ENCODE measurements at places on chromosomes 6 and 20.

DNA sequence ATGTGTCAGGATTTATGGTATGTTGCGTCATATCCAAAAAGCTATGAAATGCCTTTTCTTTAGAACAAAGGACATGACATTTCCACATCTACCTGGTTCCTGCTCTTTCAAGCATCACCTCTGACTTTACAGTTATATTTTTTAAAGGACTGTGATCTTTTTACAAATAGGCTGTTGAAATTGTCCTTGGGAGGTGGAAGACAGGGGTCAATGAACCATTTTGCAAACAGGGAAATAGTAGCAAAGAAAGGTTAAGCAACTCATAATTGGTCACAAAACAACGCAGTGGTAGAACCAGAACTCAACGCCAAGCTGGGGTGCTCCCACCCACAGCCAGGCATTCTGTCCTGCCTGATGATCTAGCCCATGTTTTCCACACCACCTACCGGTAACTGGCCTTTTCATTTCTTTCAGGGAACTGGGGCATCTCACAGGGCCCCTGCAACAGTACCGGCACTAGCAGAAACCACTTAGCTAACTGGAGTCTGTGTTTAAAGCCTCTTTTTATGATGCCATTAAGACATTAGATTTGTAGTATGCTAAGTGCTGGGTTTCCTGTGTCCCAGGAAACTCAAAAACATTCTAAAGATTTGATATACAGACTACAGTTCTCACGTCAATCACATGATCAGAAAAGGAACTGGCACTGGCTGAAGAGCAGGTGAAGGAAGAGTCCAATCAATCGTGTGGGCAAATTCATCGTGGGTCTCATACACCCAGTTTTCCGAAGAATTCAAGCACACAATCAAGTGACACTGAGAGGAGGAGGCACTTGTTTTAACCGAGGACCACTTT lies 13.9 kb downstream of the ZNF217 start:
- DNase-seq: no peak

- no peak for DNase-seq
These were observed 626.5 kb upstream of the MAP3K7 start for GRCh38 chr6:91213229-91213901.

- no peak for DNase-seq
These were observed 20.6 kb downstream of the RBCK1 start for GRCh38 chr20:428658-429200.

GRCh38 chr6:8182902-8183665 lies 80.7 kb upstream of the EEF1E1 start:
- DNase-seq: no peak

GRCh38 chr6:146865756-146866379 lies 267.1 kb downstream of the ADGB start:
- no peak for DNase-seq

- no peak for DNase-seq
These were observed 52.0 kb downstream of the PSMB1 start for GRCh38 chr6:170500955-170501590.

GRCh38 chr6:170107606-170108222 lies 183.2 kb downstream of the DLL1 start:
- no peak for DNase-seq

GRCh38 chr6:32183030-32183429 lies 1.0 kb downstream of the AGER start:
- no peak for DNase-seq

DNA sequence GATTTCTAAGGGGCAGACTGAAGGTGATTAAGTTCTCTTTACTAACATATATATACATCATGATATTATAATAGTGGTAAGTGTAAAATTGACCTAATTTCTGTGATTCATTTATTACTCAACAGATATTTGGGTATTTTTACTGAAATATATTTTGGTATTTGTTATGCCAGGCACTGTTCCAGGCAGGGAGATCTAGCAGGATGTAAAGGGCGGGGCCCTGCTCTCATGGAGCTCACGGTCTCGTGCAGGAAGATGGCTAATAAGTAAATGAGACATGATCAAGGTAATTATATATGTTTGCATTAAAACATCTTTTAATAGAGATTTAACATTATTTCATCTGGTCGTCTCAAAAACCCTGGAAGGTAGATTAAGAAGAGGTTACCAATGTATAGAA lies 27.7 kb downstream of the FAM50B start:
- DNase-seq: no peak

DNA sequence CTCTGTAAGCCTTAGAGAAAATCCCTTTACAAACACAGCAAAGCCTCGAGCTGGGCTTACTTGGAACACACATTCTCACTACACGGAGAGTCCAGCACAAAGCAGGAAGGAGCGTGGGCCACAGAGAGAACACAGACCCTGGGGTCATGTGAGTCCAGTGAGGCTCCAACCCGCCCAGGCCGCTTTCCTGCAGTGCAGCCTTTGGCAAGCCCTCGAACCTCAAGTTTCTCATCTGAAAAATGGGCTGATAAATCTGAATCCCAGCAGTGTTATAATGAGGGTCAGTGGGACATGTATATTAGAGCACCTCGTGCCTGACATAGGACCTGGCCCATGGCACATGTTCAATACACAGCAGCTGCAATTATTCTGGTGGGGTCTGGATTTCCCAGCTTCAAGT lies 305.5 kb upstream of the SULF2 start:
- DNase-seq: no peak

DNA sequence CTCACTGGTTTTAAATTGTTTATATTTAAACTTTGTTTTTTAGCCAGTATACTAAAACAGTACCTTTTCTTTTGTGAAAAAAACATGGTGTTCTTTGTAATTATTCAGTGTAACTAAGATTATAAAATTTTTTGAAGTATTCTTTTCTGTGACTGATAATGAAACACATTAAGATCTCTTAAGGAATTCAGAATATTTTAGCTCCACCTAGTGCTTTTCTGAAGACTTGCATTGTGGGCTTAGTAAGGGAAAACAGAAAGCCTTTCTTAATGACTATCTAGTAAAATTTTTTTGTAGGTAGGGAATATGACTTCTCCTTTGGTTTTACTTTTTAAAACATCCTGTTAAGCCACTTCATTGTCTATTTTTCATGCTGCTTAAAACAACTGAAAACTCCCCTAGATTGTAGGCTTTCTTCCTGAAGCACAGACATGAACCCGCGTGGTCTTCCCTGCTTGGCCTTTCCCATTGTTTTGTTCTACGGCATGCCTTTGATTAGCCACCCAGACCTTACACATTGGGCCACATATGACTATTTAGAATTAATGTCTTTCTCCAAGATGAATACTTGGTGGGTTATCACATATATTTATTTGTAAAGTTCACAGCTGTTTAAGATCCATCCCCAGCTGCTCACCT lies 72.1 kb downstream of the AFDN start:
- no peak for DNase-seq

- DNase-seq: no peak
These were observed 72.4 kb upstream of the SYNJ2 start for GRCh38 chr6:157909282-157909664.

DNA sequence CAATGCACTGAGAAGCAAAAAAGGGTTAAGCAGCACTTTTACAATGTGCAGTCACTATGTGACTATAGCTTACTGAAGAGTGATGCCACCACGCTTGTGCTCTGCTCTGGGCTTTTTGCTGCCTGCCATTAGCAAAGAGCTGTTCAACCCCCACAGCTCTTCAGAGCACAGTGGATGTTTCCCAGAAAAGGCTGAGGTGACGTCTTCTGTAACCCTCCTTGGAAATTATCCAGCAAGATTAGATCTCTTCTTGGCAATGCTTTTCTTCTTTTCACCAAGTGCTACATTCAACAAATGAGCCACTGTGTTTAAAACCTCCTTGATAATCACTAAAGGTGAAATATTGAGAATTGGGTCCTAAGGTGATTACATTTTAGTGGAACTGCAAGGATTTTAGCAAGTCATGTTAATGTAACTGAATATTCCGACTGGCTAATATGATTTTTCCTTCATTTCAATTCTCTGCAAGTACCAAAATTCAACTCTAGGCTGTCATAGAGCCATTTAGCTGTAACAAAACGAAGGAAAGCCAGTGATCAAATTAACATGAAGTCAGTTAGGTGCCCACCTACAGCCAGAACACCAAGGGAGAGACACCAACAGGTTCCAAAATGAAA lies 34.9 kb downstream of the ELOVL5 start:
- DNase-seq: no peak

GRCh38 chr6:109872968-109873545 lies 105.1 kb upstream of the GPR6 start:
- no peak for DNase-seq

DNA sequence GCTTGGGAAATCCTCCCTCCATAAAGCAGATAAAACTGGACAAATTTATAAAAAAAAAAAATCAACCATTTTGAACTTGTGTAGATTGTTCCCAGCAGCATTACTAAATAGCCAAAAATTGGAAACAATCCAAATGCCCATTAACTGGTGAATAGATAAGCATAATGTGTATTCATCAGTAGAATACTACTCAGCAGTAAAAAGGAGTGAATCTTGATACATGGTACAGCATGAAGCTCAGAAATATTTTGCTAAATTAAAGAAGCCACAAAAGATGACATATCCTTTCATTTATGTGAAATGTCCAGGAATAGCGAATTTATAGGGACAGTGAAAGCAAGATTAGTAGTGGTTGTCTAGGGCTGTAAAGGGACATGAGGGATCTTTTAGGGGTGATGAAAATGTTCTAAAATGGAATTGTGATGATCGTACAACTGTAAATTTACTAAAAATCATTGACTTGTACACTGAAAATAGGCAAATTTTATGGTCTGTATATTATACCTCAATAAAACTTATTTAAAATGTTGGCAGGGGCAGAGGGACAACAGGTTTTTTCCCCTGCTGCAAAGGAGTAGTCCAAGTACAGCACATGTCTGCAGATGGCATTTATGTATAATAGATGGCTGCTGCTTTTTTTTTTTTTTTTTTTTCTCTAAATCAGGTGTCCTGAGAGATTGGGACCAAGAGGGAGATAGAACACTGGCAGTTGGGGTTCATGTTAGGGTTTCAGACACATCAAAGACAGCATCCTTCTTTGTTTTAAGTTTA lies 59.5 kb downstream of the CBFA2T2 start:
- DNase-seq: no peak

DNA sequence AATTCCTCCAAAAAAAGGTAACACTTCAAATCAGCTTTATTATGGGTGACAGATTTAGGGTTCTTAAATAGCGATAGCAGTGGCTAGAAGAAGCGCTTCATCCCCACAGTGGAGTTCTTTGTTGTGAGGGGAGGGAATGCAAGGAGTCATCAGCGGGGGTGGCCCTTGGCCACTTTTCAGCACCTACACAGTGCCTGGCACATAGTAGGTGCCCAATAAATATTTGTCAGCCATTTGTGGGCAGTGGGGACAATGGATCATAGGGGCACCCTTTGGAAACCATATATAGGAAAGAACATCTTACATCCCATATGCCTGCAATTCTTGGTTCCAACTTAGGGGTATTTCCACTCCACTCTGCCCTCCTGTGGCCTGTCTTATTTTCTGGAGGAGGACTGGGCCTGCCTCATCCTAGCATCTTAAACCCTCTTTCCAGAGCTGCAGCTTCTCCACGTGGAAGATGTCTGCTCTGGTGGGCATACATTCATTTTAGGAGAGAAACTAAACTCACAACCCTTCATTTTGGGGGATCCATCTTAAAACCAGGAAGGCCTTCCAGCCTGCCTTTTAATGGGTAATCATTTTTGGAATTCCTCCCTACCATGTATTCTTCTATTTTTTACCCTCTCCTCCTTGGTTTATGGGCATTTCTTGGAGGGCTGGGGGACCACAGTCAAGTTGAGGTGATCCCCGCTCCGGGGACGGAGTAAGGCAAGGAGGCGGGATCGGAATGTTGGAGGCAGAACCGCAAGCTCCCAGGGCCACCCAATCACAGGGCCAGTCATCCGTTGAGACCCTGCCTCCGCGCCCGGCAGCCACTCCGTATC lies 2.6 kb upstream of the GPSM3 start:
- no peak for DNase-seq

GRCh38 chr6:48893048-48893447 lies 570.0 kb downstream of the MMUT start:
- no peak for DNase-seq

- DNase-seq: no peak
These were observed 658.4 kb downstream of the TBC1D32 start for GRCh38 chr6:120675886-120676285.

DNA sequence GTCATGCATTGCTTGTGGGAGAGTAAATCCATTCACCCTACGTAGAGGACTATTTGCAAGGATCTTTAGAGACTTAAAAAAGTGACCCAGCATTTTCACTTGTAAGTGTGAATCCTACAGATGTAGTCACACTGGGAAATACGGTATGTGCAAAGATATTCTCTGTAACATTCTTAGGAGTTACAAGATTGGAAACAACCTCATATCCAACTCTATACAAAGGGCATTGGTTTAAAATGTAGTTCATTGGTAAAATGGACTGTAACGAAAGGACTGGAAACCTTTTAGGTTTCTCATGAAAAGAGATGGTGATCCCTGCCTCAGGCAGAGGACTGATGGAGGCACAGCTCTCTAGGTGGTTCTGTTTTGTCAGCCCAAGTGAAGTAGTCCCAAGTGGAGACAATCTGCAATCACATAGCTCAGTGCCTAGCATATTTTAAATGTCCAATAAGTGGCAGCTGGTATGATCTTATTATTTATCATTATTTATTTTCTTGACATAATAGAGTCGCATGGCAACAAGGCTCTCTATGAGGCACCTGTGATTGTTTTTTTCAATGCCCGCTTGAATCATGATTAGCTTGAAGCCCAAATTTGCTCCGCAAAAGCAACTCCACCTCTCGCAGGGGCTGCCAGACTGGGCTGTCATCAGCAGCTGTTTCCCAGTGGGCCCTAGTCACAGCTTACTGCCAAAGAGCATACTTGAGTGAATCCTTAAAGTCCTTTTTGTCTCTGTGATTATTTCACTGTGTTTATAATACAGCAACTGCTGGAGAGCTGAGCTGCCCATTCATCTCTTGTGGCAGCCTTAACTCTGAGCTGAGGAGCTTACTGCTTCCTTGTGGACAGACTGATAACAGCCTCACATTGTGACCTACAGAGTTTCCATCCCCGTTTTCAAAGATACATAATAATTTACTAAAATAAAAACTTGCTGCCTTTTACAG lies 19.8 kb upstream of the ENPP1 start:
- no peak for DNase-seq
